ENCODE measurements at places on chromosomes 7 and 10.

DNA sequence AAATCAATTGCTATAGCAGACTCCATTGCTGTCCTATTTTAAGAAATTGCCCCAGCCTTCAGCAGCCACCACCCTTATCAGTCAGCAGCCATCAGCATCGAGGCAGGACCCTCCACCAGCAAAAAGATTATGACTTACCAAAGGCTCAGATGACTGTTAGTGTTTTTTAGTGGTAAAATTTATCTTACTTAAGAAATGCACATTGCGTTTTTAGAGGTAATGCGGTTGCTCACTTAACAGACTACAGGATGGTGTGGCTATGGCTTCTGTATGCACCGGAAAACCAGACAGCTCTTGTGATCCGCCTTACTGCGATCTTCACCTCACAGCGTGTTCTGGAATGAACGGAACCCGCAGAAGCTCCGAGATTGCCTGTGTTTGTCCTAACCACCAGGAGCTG is 58.1 kb downstream of the WDR37 start:
- no peak for DNase-seq

- no peak for DNase-seq
Observed at GRCh38 chr10:21304198-21304597, 221.3 kb downstream of the SKIDA1 start.

- DNase-seq: no peak
Observed at GRCh38 chr7:102840404-102840803, 72.4 kb upstream of the LRRC17 start.

GRCh38 chr10:72276421-72277339 is 3.0 kb downstream of the DDIT4 start:
- DNase-seq: no peak

GRCh38 chr7:70408891-70409290 is 723.1 kb upstream of the GALNT17 start:
- no peak for DNase-seq

GRCh38 chr7:5494683-5495561 is 71.3 kb upstream of the TNRC18 start:
- peak; percentile 79 for DNase-seq

All from nucleus accumbens (tissue), 56 donors.